ENCODE measurements at places on chromosomes 4 and X.

GRCh38 chr4:154560824-154561231, 2.0 kb upstream of the FGB start:
- no peak for DNase-seq

DNA sequence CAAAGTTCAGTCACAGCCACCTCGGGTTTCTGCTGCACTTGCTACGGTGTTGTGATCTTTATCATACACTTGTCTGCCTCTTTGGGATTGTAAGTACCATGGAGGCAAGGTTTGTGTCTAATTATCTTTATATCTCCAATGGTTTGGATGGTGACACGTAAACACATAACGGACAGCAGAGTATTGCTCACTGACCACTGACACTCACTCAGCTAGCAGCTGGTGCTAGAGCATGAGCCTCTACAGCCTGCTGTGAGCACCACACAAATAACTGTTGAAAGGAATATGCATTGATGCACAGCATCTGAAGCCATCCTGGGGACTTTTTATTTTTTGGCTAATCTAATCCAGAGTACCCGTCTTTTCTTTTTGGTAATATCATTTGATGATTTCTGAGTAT, 156.0 kb downstream of the DCLK2 start:
- DNase-seq, result no peak

- no peak for DNase-seq
These were observed 48.5 kb downstream of the TENM3 start for GRCh38 chr4:182291597-182292270.

GRCh38 chrX:112233164-112233563, 150.6 kb upstream of the TRPC5 start:
- no peak for DNase-seq

GRCh38 chr4:109818268-109818667, 2.7 kb downstream of the GAR1 start:
- DNase-seq, result no peak

DNA sequence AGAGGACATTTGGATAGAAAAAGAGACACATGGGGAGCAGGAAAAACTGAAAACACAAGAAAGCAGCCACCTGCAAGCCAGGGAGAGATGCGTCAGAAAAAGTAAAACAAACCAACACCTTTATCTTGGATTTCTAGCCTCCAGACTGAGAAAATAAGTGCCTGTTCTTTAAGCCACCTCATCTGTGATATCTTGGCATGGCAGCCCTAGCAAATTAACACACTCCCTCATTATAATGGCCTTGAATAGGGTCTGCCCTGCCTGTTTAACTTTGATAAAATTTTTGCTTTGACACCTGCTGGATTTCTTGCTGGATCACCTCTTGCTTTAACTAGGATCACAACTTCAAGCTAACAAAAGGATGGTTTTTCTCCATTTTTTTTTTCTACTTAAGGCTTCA, 1892.0 kb upstream of the IGFBP7 start:
- no peak for DNase-seq
